ENCODE measurements at places on chromosomes 5 and 9.

GRCh38 chr9:38682713-38683112 is 37.2 kb downstream of the FAM240B start:
- DNase-seq = no peak

GRCh38 chr5:152549709-152550108 is 144.6 kb upstream of the NMUR2 start:
- DNase-seq = no peak

GRCh38 chr5:43561356-43561755 is 4.5 kb upstream of the PAIP1 start:
- DNase-seq = no peak

GRCh38 chr9:121302786-121303185 is 34.8 kb downstream of the GSN start:
- no peak for DNase-seq

- DNase-seq = no peak
These were observed 59.9 kb downstream of the SLC1A3 start for GRCh38 chr5:36666274-36666673.

- DNase-seq = no peak
These were observed 177.9 kb upstream of the FST start for GRCh38 chr5:53302529-53302928.

DNA sequence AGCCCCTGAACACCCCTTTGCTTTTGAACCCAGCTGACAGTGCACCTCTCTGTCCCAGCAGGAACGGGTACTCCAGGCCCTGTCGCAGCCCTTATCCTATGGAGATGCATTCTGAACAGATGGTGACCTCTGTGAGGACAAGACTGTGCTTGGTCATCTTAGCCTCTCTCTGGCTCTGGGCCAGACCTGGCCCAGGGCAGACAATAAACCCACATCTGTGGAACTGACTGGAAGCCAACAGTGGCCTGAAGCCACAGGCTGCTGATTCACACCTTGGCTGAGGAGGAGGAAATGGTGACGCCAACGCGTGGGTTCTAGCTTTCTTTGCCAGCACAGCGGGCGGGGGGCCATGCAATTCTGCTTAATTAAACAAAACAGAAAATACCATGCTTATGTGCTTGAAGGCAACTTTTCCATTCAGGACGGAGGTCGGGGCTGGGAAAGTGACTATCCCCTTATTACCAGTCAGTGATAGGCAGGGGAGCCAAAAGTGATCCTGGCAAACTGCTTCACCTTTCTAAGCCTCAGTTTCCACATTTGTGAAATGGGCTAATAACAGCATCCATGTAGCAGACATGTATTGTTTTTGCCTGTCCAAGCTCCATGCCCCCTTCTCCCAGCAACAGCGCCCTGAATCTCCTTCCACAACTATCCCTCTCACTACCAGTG is 10.8 kb downstream of the SH3PXD2B start:
- no peak for DNase-seq

DNA sequence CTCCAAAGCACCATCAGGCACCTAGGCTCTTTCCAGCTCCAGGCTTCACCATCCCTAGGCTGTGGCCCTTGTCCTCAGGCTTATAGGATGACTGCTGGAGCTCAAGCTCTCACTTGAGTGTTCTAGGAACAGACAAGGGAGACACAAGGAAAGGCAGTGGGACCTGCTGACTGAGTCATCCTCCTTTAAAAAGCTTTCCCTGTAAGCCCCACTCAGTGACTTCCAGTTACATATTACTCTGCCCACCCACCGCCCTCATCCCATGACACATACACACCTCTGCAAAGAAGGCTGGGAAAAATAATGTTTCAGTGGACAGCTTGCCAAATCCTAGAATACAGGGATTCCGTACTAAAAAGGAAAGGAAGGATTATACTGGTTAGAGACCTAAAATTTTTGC is 154.2 kb upstream of the ZNF366 start:
- no peak for DNase-seq

DNA sequence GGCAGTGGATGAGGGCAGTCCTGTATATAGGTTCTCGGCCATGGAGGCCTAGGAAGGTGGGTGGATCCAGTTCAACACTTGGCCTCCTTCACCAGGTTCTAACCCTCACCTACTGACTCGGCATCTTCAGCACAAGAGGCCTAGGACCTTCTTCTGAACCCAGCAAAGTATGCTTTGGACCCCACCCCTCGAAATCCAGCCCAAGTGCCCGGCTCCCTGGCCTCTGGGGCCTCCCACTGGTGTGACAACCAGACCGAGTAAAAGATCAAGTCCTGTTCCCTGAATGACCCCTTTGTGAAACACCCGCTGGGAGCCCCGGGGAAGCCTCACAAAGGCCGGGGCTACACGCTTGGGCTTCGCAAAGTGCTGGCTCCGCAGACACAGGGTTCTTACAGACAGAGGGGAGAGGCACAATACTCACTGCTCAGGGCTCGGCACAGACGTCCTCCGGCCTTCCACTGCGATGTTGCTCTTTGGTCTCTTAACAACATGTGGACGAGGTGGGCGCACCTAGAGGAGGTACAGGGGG is 47.0 kb downstream of the CRB2 start:
- no peak for DNase-seq

DNA sequence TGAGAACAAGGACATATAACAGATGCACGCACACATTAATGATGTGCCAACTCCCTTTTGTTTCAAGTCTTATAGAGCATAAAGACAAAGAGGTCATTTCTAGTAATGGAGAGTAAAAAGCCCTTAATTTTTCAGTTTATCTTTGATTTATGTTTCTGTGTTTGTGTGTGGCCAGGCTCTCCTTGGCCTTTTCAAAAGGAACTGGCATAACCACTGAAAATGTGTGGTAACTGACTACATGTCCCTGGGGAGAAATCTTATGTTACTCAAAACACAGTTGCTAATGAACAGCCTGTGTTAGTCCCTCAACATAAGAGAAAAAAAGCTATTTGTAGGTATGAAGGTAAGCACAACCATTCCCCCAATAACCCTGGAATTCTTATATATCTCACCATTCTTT is 47.6 kb upstream of the SHOC1 start:
- DNase-seq = no peak

DNA sequence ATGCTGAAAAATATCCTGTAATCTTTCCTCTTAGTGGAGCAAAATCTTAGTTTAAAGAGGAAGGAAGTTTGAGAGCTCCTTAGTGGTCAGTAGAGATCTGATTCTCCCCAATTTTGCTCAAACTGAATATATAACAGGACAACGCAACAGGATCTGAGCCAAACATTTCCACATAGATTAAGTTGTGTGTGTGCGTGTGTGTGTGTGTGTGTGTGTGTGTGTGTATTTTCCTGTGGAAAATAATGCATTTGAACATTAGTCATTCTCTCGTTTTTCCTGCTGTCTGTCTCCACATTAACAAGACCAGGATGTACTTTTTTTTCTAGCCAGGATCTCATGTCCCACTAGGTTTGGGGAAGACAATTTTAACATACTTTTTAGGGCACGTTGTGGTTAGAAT is 312.1 kb upstream of the CDH18 start:
- DNase-seq = no peak

DNA sequence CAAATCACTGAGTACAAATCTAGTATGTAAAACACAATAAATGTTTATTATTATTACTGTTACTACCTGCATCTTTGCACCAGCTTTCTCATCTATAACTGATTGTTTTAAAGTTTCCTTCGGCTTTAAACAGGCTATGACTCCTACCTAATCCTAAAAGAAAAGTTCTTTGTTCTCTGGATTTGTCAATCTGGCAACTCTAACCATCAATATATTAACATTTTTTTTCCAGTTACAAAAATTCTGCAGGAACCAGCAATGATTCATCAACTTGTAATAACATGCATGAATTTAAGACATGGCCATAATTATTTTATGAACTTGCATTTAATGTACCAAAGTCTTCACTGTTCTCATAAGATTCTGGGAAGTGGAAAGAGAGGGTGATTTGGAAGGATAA is 228.5 kb downstream of the PIK3R1 start:
- DNase-seq = no peak

DNA sequence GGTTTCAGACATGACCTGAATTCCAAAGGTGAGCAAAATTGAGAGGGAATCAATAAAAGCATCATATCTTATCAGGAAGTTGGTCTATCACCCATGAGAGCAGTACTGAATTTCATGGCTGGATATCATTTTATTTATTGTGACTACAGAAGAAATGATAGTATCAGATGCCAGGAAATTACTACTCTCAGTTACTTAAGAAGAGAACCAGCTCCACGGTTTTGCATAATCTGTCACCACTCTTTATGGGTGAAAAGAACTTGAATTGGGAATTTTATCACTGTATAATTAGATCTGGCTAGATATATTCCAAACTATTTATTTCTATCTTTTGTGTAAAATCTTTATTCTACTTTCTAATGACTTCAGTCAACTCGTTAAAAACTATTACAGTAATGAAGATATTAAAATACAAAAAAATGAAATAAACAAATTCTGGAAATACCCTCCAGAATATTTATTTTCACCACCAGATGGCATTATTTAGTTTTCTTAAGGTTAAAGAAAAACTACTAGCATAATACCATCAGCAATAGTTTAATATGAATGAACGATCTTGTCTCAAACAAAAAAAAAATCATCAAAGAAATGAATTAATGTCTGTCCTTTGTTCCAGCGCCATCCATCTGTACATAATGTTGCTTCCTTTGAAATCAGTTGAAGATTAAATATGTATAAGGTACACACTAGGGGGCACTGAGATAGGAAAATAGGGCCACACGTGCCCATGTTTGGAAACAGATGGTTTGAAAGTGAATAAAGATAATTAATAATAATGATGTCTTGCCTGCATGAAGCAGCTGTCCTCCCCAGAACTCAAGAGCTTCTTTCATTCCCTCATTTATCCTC is 84.7 kb upstream of the SLCO6A1 start:
- no peak for DNase-seq

DNA sequence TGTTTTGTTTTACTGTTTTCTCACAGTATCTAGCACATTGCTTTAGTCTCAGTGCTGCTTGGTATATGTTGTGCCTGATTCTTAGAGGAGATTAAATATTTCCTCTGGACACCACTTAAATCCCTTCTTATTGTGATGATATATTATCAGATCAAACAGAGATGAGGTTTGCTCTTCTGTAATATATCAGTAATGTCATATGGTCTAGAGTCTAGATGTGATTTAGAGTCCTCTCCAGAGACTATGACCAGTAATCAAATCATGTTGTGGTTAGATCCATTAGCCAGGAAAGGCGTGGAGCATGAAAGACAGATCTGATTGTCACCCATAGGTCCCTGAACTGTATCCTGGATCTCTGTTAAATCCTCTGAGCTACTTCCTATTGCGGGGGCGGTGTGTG is 24.4 kb downstream of the CAMK4 start:
- DNase-seq = no peak

DNA sequence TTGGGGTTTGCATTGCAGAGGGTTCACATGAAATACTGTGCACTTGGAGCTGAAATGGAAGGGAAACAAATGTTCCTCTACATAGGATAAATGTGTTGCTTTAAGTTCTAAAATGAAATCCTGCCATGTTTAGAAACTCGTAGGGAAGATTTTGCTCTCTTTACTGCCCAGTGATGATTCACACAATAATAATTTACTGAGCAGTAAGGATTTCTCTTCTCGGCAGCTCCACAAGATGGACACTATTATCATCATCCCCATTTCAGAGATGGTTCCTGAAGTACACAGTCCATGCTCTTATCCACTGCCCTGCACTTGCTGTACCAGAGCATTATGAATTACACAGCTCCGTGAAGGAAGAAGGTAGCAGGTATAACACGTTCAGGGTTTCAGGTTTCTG is 4.1 kb downstream of the HACD4 start:
- DNase-seq = no peak

GRCh38 chr5:5298841-5299541 is 123.5 kb upstream of the ICE1 start:
- DNase-seq = no peak

DNA sequence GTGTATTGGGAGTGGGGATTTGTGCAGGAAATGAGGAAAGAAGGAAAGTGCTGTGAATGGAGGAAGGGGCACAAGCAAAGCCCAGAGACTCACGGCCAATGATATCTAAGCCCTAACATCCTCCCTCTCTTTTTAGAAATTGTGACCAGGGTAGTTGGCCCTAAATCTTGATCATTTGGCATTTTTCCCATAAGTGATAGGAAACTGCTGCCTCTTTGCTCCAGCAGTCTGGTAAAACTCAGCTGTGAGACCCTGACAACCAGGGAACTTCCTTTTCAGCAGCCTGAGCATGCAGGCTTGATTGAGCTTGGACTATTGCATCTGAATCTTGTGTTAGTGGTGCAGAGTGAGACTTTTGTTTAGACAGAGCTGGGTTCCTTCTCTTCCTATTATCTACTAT is 9.6 kb upstream of the ADRB2 start:
- no peak for DNase-seq

GRCh38 chr5:31962351-31962751 is 211.8 kb downstream of the GOLPH3 start:
- DNase-seq = no peak

DNA sequence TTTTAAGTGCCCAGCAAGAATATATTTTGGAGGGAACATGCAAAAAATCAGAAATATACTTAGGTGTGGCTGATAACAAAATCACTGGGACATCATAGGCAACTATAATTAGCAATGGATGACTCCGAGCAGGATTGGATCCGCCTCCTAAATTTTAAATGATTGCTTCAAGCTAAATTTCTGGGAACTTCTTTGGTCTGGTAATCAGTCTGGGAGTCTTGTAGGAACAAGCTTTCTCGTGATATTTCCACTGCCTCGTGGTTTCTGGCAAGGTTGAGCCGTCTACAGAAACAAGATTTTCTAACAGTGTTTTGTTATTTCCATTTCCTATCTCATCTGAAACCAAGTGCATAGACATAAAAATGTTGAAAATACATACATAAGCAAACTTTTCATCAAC is 232.6 kb downstream of the BNC2 start:
- no peak for DNase-seq

DNA sequence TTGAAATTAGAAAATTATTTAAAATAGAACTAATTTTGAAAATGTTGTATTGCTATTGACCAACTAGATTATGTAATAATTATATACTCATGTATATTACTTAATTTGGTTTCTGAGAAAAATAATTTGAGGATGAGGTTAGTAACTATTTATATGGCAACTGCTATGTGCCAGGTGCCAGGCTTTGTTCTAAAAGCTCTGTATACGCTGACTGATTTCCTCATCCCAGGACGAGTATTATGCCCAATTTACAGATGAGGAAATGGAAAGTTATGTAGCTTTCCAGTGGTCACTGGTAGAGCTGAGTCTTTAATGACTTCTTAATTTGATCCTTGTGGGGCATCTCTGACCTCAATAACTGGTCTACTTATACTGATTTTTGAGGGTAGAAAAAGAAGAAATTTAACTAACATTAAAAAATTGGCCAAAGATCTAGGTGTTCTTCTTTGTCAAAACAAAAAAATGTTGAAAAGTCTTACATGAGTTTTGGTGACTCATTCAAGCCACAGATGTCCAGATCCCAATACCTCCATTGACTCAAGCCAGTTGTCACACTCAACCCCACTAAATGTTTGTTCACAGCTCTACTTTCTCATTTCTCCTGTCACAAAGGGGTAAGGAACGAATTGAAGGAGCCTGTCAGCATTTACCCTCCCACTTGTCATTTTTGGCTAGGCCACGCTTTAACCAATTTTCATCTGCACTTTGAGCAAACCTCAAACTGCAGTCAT is 228.1 kb upstream of the MEF2C start:
- DNase-seq = no peak

All from GM20000 (cell line).